ENCODE measurements at places on chromosomes 4 and X.

GRCh38 chr4:173171987-173172386 is 3.4 kb downstream of the GALNT7 start:
- no peak for DNase-seq

- no peak for DNase-seq
Measured at GRCh38 chr4:176238157-176238610, 30.8 kb downstream of the ASB5 start.

GRCh38 chr4:188941524-188942119 is 802.4 kb downstream of the TRIML1 start:
- DNase-seq: peak; percentile 69

GRCh38 chr4:121696581-121697461 is at the start of gene ANXA5:
Gene ANXA5, minus strand, starts transcription at chr4:121696980. Its CDS starts 391 bp downstream, at chr4:121696589.
- peak; percentile 80 for DNase-seq

GRCh38 chr4:1961563-1961962 is 47.2 kb downstream of the NELFA start:
- DNase-seq: no peak

DNA sequence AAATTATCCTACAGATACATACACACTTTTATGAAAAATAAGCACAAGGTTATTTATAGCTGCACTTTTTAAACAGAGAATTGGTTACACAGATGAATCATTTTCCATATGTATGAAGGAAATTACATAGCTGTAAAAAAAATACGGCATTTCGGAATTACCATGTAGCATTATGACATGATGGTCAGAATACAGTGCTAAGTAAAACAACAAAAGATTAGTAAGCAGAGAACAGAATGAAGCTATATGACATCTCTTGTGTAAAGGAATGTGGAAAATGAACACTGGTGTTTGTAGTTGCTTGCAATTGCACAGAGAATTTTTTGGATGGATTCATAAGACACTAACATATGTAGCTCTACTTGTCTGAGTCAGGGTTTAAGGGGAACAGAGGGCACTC is 1222.0 kb upstream of the PRKX start:
- no peak for DNase-seq

GRCh38 chrX:35868501-35868900 is 51.0 kb upstream of the CFAP47 start:
- DNase-seq: no peak

- DNase-seq: peak; percentile 25
Measured at GRCh38 chr4:3703677-3704521, 62.3 kb upstream of the ADRA2C start.

GRCh38 chr4:83731609-83732008 is 195.7 kb downstream of the GPAT3 start:
- DNase-seq: no peak

Measured in HTR-8/SVneo (cell line).